ENCODE measurements at places on chromosomes 1 and 21.

DNA sequence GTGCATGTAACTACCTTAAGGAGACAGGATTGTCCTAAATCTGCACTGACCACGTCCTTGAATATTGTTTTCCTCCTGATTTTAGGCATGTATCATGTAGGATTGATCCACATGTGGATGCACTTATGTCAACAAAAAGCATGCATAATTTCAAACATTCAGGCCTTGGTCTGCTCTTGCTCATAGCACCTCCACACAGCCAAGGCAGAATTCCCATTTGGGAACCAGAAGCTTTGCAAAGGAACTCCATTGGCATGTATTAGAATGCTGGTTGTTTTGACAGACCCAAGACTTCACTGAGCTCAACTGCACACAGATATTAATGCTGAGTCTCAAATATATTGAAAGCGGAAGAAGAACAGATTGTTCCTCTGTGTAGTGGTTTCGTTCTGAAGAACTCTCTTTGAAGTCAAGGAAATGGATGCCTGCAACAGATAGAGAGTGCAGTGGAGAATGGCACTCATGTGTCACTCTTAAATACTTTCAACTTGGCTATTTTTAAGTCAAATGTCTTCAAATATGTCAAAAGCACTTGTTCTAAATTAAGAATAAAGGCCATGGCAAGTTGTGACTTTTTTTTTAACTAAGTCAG, 387.6 kb downstream of the LTN1 start:
- DNase-seq = no peak

DNA sequence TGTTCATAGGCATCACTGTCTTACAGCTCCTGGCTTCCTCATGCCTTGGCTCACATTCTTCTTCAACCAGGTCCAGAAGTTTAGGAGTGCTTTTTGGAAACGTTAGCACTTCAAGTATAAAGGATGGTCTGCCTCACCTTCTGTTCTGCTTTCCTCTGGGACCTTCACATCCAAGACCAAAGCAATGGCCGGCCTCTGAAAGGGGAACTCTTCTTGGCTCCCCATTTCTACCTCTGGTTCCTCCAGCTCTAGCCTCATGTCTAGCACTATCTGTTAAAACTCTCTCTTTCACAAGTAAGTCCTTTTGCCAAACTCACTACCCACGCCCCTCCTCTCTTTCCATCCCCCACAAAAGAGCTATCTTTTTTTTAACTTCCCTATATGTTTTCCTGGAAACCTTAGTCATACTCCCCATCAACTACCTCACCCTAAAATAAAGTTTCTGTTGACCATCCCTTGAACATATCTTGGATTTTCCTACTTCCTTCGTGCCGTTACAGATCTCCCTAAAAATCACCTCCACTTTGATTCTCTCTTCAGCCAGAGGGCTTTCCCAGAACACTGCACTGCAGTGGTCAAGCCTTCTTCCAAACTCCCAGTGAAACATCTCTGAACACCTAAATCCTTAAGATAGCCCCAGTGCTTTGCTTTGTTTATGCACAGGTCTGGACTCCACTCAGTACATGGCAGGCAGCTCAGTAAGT, 7.9 kb downstream of the SORT1 start:
- DNase-seq = no peak

DNA sequence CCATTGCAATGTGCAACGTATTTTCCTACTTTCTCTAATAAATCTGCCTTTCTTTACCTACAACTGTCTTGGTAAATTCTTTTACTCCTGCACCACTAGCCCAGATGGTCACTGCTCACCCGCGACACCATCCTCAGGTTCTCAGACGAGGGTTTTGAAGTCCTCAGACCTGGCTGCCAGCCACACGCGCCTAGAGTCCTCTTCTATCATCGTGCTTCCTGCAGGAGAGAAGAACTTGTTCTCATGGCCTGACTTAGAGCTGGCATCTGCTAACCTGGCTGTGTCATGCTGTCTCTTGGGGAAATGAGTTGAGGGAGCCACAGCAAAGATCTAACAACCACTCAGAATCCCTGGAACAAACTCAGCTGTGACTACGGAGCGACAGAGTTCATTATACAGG, 30.3 kb upstream of the PGBD5 start:
- no peak for DNase-seq

- DNase-seq = no peak
These were observed 14.5 kb upstream of the TNFRSF1B start for GRCh38 chr1:12152113-12152891.

DNA sequence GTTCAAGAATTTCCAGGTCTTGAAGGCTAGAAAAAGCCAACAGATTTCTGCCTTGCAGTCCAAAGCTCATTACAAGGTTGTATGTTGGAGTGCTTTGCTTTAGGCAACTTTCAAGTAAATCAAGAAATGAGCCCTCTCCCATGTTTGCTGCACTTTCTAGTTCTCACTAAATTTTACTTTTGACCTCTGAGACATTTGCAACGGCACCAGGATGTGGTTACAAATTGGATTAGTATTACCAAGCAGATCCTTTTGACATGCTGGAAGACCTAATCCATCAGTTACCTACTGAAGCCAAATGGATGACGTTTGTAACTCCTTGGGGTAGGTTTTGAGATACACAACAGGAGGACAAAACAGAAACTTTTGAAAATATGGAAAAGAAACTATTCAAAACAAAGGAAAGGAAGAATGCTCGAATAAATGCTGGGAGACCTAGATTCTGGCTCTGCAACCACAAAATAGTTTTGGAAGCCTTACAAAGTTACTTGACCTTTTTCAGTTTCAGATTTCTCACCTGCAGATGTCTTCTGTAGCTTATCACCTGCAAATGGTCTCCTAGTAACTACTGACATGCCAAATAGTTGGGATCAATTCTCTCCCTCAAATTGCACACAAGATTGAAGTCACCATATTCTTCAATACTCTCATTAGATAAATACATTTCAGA, 251.7 kb upstream of the ADGRL2 start:
- no peak for DNase-seq

GRCh38 chr1:44271646-44272045, 58.4 kb downstream of the DMAP1 start:
- DNase-seq = no peak

- peak; percentile 9 for DNase-seq
These were observed 178.5 kb upstream of the LMO4 start for GRCh38 chr1:87150143-87150542.

GRCh38 chr1:156257711-156258110, 9.9 kb upstream of the PAQR6 start:
- no peak for DNase-seq

DNA sequence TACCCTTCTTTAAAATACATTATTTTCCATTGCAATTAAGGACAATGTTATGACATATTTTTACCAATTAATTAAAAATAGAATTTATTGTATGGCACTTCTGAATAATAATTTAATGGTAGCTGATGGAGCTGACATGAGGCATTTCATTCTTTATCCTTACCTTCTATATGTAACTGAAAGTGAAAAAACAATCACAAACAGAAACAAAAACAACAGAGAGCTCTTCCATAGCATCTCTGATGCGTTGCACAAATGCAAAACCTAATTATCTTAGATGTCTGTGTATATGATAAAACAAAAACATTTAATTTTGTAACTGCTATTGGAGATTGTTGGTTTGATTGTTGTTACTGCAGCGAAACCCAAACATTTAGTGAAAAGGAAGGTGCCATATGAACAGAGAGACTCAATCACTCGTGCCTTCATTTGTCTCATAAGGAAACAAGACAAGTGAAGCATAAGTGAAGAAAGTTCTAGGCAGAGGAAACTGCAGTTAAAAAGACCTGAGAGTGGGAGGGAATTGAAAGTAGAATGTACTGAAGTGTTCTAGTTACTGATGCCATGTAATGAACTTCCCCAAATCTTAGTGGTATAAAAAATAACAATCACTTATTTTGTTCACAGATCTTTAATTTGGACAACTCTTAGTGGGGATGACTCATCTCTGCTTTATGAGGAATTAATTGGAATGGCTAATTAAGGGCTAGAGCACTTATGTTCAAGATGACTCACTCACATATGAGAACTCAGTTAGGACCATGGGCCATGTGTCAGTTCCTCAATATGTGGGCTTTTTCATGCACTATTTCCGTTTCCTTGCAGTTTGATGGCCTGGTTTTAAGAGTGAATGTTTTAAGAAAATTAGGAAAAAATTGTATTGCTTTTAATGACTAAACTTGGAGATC, 245.0 kb upstream of the OLFM3 start:
- DNase-seq = no peak

DNA sequence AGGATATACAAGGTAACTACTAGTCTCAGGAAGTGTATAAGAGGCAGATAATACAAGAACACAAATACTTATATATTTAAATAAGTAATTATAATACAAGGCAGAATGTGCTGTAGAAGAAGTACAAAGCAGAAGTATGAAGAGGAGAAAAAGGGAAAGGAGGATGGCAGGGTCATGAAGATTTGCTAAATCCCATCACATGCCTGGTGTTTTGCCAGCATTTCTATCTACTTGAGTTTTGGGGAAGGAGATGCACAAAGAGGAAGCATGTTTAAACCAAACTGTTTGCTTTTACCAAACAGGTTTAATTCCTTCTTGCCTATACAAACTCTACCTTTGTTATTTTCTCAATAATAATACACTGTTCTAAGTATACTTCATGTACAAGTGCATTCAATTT, 60.9 kb upstream of the PODN start:
- DNase-seq = no peak

- no peak for DNase-seq
These were observed 46.2 kb downstream of the AHDC1 start for GRCh38 chr1:27557596-27558340.

DNA sequence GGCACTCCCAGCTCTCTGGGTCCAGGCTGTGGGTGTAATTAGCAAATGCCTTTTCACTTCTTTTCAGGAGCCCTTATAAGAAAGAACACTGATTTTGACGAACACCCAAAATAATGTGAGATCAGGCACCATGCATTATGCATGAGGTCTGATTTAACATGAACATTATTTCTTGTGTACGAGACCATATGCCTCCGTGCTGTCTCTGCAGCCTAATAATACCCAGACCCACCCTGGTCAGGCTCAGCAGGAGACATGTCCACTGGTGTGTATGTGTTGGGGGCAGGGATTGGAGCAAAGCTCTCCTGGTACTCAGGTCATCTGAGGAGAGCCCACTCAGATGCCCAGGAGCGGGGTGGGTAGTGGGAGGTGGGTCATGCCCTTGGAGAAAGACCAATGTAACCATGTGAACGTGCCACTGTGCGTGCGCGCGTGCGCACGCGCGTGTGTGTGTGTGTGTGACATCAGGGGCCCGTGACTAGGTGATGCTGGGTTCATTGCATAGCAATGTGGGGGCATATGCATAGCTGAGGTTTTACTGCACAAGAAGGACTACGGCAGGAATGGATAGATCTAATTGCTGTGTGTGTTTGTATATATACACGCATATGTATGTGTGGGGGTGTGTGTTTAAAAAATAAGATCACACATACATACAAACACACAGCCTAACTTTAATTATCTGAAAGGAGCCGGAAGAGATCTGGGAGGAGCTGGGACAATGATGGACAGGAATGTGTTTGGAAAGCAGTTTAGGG, 7.1 kb downstream of the POU3F1 start:
- no peak for DNase-seq

DNA sequence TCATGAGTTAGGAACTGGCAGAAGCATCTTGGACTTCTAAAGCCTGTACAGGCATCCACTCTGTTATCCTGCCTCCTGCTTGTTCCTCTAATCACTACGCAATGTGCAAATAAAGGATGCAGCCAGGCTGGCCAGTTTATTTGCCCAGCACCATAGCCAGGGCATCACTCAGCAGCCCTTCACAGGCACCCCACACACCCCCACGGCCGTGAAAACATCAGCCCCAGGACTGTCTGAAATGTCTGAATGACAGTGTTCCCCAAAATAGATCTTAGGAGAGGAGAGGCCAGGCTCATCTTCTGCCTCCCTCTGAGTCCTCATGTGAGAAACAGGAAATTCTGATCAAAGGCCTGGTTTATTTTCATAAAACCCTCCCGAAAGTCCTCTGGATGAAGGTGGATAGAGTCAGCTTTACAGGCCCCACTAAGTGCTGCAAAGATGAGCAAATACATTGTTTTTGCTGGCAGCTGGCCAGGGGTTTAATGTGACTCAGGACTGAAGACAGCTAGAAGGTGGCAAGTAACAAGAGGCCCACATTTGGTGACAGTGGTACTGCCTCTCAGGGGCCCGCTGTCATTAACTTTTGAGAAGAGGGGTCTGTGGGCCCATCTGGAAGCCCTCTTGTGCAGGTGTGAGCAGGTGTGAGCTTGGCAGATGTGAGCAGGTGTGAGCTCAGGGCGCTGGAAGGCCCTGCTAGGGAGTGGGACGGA, 32.9 kb downstream of the GRHL3 start:
- DNase-seq = no peak

- DNase-seq = no peak
These were observed 87.4 kb upstream of the IGSF21 start for GRCh38 chr1:18020021-18020817.

GRCh38 chr1:34379911-34380310, 203.2 kb downstream of the C1orf94 start:
- no peak for DNase-seq

GRCh38 chr1:40635763-40636500, 29.6 kb downstream of the RIMS3 start:
- no peak for DNase-seq

DNA sequence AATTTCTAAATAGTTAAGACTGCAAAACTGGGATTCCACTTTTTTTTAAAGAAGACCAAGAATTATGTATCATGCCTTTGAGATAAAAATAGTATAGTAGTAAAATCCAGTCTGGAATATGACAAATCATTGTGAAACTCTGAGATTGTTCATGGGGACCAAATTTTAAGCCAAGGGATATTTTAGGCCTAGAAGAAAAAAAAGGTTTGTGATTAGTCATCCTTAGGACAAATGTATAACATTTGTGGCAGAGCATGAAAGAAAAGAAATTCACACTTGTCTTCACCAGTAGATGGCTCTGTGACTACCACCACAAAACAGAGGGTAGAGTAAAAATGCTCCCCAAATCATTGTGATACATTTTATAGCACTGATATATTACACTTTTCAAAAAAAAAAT, 226.1 kb downstream of the KCTD3 start:
- DNase-seq = no peak

- DNase-seq = no peak
These were observed 122.7 kb downstream of the PSMG1 start for GRCh38 chr21:39060485-39061083.

DNA sequence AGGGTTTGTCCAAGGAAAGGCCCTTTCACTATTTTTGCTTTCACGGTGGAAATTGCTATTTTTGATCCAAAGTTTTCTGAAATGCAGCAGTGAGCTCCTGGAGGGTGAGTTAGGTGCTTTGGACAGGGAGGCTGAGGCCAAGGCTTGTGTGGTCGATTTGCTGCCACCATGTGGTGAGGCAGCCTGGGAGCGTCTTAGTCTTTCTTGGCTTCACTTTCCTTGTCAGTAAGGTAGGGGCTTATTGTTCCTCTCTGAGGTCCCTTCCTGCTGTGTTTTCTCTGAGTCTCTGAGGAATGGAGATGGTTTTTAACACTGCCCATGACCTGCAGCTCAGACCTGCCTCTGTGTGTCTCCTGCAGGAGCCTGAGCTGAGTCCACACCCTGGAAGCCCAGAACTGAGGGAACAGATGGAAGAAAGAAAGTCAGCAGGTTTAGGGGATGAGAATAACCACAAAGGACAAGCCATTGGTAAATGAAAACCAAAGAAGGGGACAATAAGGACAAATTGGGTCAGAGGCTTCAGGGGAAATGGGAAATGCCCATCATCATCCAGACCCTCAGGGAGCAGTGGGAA, 20.1 kb upstream of the S100A10 start:
- DNase-seq = peak; percentile 43

Data from lung microvascular endothelial cell (primary cell).